ENCODE measurements at places on chromosomes 5 and 9. TPM values are rescaled to one million over a fixed set of nuclear protein-coding genes. Genes with fewer than 3 reads are reported as not detected.

DNA sequence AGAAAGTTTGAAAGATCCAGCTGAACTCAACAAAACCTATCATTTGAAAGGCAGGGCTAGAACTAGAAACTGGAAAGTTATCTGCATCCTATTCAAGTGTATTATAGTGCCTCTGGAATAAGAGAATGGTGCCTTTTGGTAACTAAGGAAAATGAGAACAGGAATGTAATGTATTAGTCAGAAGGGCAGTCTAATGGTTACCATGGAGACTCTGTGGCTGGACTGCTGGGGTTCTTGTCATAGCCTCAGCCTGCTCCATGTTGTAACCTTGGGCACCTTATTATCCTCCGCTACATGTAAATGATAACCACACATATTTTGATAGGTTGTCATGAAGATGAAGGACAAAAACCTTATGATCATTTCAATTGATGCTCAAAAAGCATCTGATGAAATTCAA, 24.6 kb upstream of the IFNB1 start:
- DNase-seq: no peak

GRCh38 chr5:14741801-14742440, 77.4 kb downstream of the OTULIN start:
- DNase-seq: no peak

- no peak for DNase-seq
These were observed 8.6 kb downstream of the UCK1 start for GRCh38 chr9:131522257-131523085.

SHISAL2B gene
- total RNA-seq: not detected
